ENCODE measurements at places on chromosomes 4 and X. TPM values are rescaled to one million over a fixed set of nuclear protein-coding genes. Genes with fewer than 3 reads are reported as not detected.

The INTU gene
- 2.6 TPM for total RNA-seq

The FAM9C gene
- not detected for total RNA-seq

The C4orf36 gene
- 0.88 TPM for total RNA-seq

The MAGEC2 gene
- total RNA-seq, result not detected

DNA sequence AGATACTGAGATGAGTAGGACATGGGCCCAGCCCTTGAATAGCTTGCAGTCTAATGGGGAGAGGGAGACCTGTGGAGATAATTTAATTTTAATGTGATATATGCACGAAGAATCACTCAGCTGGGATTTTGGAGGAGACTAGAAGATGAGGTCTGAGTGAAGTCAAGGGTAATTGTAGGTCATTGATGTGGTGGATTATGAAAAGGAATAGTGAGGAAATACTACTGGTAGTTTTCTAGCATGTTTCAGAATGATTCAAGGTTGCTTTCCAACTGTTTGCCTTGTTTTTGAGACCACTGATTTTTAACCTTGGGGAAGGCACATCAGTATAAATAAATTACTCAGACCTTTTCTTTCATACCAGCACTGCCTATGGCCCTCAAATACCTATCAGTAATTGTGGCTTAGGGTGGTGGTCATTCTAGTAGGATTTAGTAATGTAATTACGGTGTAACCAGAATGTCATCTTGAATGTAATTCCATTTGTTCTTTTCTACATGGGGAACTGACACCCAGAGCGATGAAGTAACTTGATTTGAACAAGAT lies 25.6 kb downstream of the PTTG2 start:
- DNase-seq, result no peak

- no peak for DNase-seq
Measured at GRCh38 chrX:73446831-73447230, at the start of gene CDX4. Gene CDX4, plus strand, starts transcription at chrX:73447053. Its CDS starts 201 bp downstream, at chrX:73447254.

GRCh38 chr4:55013431-55013955 lies 111.9 kb downstream of the KDR start:
- no peak for DNase-seq

DNA sequence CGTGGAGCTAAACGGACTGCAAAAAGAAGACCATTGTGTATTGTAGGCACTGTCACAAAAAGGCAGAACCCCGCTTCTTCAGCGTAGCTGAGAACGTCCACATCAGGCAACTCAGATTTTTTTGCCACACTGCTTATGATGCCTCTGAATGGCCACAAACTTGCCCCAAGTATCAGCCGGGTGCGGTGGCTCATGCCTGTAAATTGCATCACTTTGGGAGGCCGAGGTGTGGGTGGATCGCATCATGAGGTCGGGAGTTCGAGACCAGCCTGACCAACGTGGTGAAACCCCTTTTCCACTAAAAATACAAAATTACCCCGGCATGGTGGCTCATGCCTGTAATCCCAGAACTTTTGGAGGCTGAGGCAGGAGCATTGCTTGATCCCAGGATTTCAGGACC lies 14.9 kb upstream of the IL3RA start:
- no peak for DNase-seq

DNA sequence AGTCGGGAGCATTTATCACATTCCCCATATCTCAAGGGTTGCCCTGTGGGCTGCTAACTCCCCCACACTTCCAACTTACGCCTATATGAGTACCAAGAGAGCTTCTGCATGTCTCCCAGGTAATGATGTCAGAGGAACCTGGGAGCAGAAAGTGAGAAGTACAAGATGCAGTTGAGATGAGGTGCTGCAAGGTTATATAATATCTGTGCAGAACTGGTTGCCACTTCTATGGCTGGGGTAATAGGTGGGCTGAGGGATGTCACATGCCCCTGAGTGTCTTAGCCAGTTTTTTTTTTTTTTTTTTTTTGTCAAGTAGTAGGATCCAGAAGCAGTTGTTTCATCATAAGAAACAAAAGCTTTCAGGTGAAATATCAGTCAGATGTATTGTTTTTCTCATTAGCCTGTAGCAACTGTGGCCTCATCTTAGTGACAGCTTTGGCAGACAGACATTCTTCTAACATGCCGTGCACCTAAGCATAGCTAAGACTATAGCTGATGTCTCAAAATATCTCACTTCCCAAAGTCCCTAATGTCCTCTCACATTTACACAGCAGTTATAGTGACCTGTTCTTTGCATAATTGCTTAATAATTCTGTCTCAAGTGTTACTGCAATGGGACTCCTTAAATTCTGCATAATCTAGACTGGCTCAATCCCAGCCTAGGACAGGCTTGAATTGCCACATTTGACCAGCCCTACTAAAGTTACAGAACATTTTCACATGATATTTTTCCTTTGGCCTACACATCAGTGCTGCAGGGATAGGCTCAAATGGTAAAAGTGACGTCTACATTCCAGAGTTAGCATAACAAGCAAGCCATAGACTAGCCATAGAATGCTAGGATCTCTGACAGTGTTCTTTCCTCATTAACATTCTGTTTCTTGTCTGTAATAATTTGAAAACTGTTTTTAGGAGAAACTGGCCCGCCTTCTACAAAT lies 17.9 kb upstream of the MAOB start:
- DNase-seq, result no peak

DNA sequence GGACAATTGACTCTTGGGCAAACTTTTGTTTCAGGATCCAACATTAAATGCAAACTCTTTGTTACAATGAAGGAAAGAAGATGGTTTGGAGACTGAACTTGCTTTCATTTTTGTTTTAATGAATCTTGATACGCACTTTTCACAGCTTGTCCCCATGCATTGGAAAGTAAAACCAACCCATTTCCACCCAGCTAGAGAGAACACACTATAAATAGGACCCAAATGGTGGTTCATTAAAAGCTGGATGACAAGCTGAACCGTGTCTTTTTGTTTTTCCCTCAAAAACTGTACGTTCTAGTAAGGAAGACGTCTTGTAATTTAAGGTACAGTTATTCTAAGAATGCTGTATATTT lies 95.3 kb upstream of the EGFL6 start:
- no peak for DNase-seq

DNA sequence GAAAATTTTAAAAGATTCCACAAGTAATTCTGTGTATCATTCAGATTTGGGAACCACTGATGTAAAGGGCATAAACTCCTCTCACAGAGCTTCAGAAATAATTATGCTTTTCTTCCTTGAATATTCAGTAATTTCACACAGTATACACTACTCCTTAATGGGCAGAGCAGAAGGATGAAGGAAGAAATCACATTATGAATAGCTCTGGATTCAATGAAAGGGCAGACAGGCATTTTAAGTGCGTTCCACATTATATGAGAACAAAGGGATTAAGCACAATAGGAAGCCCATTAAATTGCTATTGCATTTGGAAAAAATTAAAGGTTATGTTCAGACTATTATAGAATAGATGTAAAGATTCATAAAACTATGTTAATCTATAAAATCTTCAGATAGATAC lies 142.6 kb downstream of the PDHA2 start:
- DNase-seq, result no peak

GRCh38 chr4:85673540-85673939 lies 198.6 kb downstream of the ARHGAP24 start:
- no peak for DNase-seq

GRCh38 chr4:48578132-48578968 lies 88.3 kb downstream of the ZAR1 start:
- DNase-seq, result no peak

DNA sequence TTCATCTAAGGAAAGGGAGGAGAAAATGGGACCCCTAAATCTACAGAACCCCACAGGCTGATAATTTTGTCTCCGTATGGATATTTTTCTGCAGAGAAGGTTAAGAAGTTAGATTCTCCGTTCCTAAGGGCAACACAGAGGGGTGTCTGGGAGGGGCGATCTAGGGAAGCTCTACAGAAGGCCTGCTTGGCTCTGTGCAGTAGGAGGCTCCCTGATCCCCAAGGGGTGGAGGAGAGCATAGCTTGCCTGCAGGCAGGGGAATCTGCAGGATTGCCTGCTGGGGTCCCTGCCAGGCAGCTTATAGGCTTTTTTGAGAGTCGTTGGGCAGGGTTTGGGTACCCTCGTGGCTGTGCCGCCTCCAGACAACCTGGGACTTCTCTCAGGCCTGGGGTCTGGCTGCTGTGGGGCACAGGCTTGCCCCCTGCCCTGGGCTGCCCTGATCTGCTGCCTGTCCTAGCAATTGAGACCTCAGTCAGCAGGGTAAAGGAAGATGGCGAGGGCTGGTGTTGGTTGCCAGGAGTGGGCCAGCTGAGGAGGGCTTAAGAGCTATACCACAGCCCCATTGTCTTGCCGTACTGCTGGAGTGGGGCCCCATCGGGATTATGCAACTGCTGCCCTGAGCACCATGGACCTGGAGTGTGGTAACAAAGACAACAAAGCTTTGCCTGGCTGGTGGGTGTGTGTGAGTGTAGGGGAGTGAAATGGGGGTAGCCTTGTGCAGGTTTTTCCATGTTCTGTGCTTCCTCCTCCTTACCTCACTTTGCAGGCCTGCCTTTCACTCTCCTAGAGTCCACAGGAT lies 74.1 kb downstream of the EFNB1 start:
- no peak for DNase-seq

- no peak for DNase-seq
Measured at GRCh38 chrX:134764202-134764785, 106.0 kb upstream of the PLAC1 start.
